ENCODE measurements at places on chromosomes 6 and 20.

DNA sequence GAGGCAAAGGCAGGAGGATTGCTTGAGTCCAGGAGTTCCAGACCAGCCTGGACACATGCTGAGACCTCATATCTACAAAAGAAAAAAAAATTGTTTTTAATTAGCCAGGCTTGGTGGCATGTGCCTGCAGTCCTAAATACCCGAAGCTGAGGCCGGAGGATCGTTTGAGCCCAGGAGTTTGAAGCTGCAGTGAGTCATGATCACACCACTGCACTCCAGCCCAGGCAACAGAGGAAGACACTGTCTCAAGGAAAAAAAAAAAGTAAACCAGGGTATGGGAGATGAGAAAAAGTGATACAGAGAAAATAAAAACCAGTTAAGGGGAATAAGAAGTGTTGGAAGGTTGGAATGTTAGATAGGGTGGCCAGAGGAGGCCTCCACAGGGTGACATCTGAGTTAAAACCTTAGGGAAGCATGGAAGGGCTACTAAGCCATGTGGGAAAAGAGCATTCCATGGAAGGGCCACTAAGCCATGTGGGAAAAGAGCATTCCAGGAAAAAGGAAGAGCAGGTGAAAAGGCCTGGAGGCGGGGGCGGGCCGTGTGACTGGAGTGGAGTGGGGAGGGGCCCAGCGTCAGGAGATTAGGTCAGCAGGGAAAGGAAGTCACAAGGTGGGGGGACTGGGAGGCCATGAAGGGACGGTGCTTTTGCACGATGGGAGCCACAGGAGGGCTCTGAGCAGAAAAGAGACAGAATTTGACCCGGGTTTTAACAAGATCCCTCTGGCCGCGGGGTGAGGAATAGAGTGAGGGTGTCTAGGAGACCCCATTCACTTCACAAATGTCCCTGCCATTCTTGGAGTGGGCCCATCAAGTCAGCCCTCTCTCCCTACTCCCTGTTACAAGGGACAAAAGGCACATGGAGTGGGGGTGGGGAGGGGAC, 18.3 kb downstream of the CPNE5 start:
- DNase-seq = no peak

GRCh38 chr20:11092151-11092550, 418.4 kb upstream of the JAG1 start:
- DNase-seq = no peak

DNA sequence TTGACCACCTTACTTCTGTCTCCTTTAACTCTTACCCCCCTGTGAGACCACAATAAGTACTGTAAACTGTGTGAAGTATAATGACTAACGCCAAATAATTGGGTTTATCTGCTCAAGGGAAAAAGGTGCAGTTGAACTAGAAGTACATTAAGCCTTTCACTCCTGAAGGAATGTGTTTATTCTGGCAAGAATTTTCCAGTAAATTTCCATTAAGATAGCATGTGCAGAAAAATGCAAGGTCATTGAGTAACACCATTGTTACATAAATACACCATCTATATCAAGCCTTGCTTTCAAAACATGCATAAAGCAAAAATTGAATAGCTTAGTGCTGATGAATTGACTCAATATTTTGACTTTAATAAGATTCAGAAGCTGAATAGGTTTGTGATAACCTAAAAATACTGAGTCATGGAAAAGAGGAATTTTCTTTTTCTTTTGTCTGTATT, 65.4 kb downstream of the ARHGAP18 start:
- DNase-seq = no peak

DNA sequence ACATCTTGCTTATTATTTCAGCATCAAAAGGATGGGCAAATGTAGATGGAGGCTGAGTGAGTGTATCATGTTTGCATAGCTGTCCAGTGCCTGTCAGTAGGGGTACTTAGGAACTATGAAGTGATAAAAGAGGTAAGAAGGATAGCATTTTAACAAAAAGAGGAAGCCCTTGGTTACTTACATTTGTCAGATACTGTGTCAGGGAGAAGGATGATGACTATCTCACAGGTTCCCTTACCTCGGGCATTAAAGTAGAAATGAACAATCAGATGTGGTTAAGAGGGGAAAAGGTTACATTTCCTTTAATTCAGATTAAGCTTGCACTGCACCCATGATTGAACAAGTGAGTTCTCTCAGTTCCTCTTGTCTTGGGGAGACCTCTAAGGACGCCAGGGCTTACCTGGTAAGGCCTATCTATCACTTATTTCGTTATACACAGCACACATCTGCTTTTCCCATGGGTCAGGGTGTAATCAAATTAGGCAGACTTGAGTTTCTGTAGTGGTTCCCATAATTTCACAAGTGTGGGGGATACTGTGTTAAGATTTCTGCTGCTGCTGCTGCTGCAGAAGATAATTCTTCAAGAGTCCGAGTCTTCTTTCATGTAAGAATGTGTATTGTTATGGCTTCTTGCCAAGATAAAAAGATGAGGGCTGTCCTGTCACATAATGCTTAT, 4.5 kb downstream of the FOXO3 start:
- no peak for DNase-seq

GRCh38 chr6:110357298-110357663, 868 bp downstream of the METTL24 start:
- DNase-seq = no peak

Data from cortex of kidney (tissue), 1 donor.